ENCODE measurements at places on chromosomes 5 and 9. TPM values are rescaled to one million over a fixed set of nuclear protein-coding genes. Genes with fewer than 3 reads are reported as not detected.

Gene CENPK
- total RNA-seq: 2.6 TPM

Gene PCDHB5
- total RNA-seq: 4.5 TPM

Gene SH3RF2
- total RNA-seq: 0.16 TPM

Gene ARSI
- total RNA-seq: 0.32 TPM

Gene LMNB1
- total RNA-seq: 24.5 TPM

Gene SLC45A2
- total RNA-seq: not detected

Gene KCNIP1
- not detected for total RNA-seq

Gene GMCL2
- not detected for total RNA-seq

Gene PPWD1
- total RNA-seq: 26.6 TPM

Gene ISOC1
- total RNA-seq: 18.8 TPM

Gene ANKRD18B
- total RNA-seq: not detected

Gene MEIKIN
- not detected for total RNA-seq

Gene UBE2QL1
- not detected for total RNA-seq

Gene GALNT12
- total RNA-seq: 0.54 TPM

Gene SLC34A3
- not detected for total RNA-seq

Gene PCDHB3
- not detected for total RNA-seq

Gene ACTBL2
- 0.54 TPM for total RNA-seq

Gene SCGB3A2
- not detected for total RNA-seq

Gene MAP1B
- 82.1 TPM for total RNA-seq

Gene SREK1
- 19.4 TPM for total RNA-seq

Gene POLK
- total RNA-seq: 16.1 TPM

Gene PCDHGA2
- 5.8 TPM for total RNA-seq

Gene C9
- total RNA-seq: not detected

Gene FBXL7
- 8.3 TPM for total RNA-seq

Gene CAAP1
- 17.2 TPM for total RNA-seq

Gene AQP7
- total RNA-seq: not detected

Gene TLE1
- total RNA-seq: 8.7 TPM

Gene HTR1A
- not detected for total RNA-seq

Gene C1QTNF3
- total RNA-seq: 1.6 TPM

Gene S100Z
- total RNA-seq: not detected

Gene SUSD3
- total RNA-seq: 1.1 TPM

Gene GPR151
- not detected for total RNA-seq

Gene SOX30
- not detected for total RNA-seq

Gene ZNG1F
- total RNA-seq: 11.2 TPM

Gene NADK2
- total RNA-seq: 29.0 TPM

Gene HBEGF
- 5.2 TPM for total RNA-seq

Gene NSD1
- 17.2 TPM for total RNA-seq

Gene CAST
- 120 TPM for total RNA-seq

Gene TMEM215
- total RNA-seq: not detected

Gene KIF24
- total RNA-seq: 2.8 TPM

Gene C5
- total RNA-seq: 0.90 TPM

Gene IL5
- total RNA-seq: not detected

Gene TMEM174
- not detected for total RNA-seq

Gene PDE6A
- not detected for total RNA-seq

Gene COMMD10
- 22.6 TPM for total RNA-seq
